ENCODE measurements at places on chromosomes 5 and 9. TPM values are rescaled to one million over a fixed set of nuclear protein-coding genes. Genes with fewer than 3 reads are reported as not detected.

The NUDT2 gene
- 33.8 TPM for total RNA-seq

The TRIM23 gene
- total RNA-seq = 6.8 TPM

The RPP25L gene
- total RNA-seq = 15.6 TPM

The PCDHGB3 gene
- not detected for total RNA-seq

The LCN6 gene
- not detected for total RNA-seq

DNA sequence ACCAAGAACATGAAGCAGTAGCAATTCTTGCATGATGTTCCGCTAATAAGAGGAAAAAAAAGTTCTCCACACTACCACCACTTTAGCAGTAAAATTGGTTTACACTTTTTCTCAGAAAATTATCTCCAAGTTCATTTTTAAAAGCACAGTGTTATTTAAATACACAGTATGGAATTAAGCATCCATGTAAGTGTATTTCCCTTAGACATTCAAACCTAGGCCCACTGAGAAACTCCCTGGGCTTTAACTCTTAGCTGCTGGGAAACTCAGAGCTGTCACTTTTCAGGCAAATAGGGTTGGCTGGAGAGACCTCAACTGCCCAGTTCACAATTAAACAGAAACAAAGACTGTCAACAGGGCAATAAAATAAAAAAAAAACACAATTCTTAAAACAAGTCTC, 2.7 kb downstream of the GNAQ start:
- peak overlapping the region; percentile 94 for H3K4me3 ChIP-seq
- H3K27me3 ChIP-seq = no peaks in the 10 kb centered on the region
- H3K36me3 ChIP-seq = no peaks in the 10 kb centered on the region
- DNase-seq = no peak
- 0 out of 2 replicates have a peak overlapping the region, but pooled peaks have one; percentile 5 for H3K27ac ChIP-seq
- H3K4me1 ChIP-seq = peaks cover 44% of the 10 kb centered on the region

GRCh38 chr9:18768951-18769622, 263.9 kb downstream of the SAXO1 start:
- no peak overlapping the region for H3K27ac ChIP-seq
- no peak for DNase-seq
- H3K4me3 ChIP-seq = no peak overlapping the region
- H3K4me1 ChIP-seq = no peaks in the 10 kb centered on the region

DNA sequence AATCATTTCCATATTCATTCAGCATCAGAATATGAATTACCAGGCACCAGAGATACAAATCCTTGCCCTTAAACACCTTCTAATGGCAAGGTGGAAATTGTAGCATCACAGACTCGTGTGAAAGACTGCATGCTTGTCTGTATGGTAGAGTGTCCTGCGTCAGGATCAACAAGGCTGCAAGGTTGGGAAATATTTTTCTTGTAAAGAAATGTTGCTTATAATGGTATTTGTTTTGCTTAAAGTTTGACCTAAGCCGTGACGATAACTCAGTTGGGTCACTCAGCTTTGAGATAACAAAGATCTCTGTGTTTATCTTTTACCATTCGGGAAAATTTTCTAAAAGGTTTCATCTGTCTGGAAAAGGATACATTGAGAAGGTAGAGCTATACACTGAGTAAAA, 87.6 kb downstream of the BASP1 start:
- H3K27ac ChIP-seq = no peak overlapping the region
- H3K4me3 ChIP-seq = no peak overlapping the region
- DNase-seq = no peak
- no peaks in the 10 kb centered on the region for H3K27me3 ChIP-seq

GRCh38 chr9:104780796-104781395, 17.0 kb downstream of the NIPSNAP3B start:
- no peak overlapping the region for H3K27ac ChIP-seq
- H3K4me1 ChIP-seq = no peaks in the 10 kb centered on the region
- H3K36me3 ChIP-seq = peaks cover 31% of the 10 kb centered on the region
- no peak overlapping the region for H3K4me3 ChIP-seq

DNA sequence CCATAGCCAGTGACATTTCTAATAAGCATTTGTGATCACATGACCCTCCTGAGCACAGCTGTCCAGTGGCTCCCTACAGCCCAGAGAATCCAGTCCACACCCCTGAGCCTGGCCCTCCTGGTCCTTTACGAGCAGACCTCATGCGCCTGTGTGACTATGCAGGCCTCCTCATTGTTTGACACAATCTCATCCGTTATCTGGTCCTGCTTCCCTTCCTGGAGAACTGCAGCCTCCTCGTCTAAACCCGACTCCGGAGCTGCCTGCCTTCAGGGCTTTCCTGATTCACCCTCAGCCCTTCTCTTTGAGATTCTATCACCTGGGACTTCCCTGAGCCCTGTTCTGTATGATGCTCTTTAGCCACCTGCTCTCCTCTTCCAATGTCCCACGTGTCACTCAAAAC, 79.7 kb downstream of the GPR21 start:
- H3K27ac ChIP-seq = no peak overlapping the region
- H3K4me1 ChIP-seq = no peaks in the 10 kb centered on the region
- H3K4me3 ChIP-seq = no peak overlapping the region

DNA sequence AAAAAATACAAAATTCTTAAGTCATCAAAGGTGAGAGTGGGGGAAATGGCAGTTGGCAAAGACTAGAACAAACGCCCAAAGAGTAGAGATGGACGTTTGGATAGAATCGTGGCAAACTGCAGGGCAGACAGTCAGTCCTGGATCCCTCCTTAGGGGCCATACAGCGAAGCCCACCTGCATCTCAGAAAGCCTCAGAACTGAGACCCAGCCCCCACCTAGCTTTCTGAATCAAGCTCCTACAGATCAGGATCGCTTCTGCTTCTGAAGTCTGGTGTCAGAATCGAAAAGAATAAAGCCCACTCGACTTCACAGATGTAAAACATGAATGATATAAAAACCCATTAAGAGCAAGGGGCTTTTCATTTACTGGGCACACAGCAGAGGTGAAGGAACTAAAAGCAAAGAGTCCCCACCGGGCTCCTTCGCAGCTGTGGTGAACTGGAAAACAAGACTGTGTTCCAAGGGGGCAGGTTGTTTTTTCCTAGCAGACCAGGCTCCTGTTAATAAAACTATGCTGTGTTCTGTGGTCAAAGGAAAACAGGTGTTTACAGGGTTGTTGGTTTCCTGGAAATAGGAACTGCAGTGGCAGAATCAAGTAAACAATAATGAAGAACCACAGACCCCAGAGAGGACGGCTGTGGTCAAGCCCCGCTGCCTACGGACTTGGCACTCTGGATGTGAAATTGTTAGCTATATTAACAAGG, 91.8 kb downstream of the TLE1 start:
- H3K27ac ChIP-seq = no peak overlapping the region
- H3K36me3 ChIP-seq = peaks cover 41% of the 10 kb centered on the region
- H3K4me3 ChIP-seq = no peak overlapping the region
- H3K4me1 ChIP-seq = no peaks in the 10 kb centered on the region

Data from PC-9 (cell line).